ENCODE measurements at places on chromosomes 3 and 15.

- DNase-seq, result peak; percentile 51
Measured at GRCh38 chr3:178966299-178967176, 105.1 kb downstream of the ZMAT3 start.

GRCh38 chr15:49242820-49243219, 72.8 kb downstream of the GALK2 start:
- DNase-seq, result no peak

- DNase-seq, result no peak
Measured at GRCh38 chr15:73233623-73234022, 135.1 kb downstream of the HCN4 start.

- DNase-seq, result peak; percentile 48
Measured at GRCh38 chr3:176814285-176814684, 383.0 kb downstream of the TBL1XR1 start.

DNA sequence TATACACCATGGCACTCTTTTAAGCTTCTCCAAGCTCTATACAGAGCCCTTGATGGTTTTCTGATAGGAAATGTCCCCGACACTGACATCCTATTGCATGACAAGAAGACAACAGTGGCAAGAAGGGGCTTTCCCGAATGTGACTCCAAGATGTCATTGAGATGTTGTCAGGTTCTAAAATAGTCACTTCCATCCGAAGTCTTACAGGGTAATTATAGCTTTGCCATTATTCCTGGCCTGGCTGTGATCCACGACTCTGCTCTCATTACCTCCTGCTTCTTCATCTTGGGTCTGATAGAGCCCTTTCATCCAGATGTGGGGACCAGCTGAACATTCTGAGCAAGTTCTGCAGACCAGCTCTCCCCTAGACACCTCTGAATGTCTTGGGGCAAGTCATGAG, 40.6 kb upstream of the ADAMTS9 start:
- no peak for DNase-seq

GRCh38 chr3:133123636-133124035, 85.4 kb downstream of the TMEM108 start:
- DNase-seq, result no peak

GRCh38 chr3:105752791-105753415, 115.9 kb downstream of the CBLB start:
- DNase-seq, result no peak

All from right renal pelvis (tissue), 4 donors.